ENCODE measurements at places on chromosomes 11 and 22. TPM values are rescaled to one million over a fixed set of nuclear protein-coding genes. Genes with fewer than 3 reads are reported as not detected.

GAL gene
- not detected for total RNA-seq

OR52I2 gene
- not detected for total RNA-seq

INSC gene
- not detected for total RNA-seq

MAPK12 gene
- 4.1 TPM for total RNA-seq

MCHR1 gene
- not detected for total RNA-seq

PTPN5 gene
- total RNA-seq = not detected

FXYD2 gene
- total RNA-seq = 44.6 TPM

BIRC3 gene
- total RNA-seq = 236 TPM

C11orf91 gene
- 0.49 TPM for total RNA-seq

BRSK2 gene
- 0.11 TPM for total RNA-seq

NLRP6 gene
- 0.46 TPM for total RNA-seq

SHISAL1 gene
- total RNA-seq = not detected

PHLDB1 gene
- total RNA-seq = 1.3 TPM

ZMAT5 gene
- total RNA-seq = 22.6 TPM

MN1 gene
- not detected for total RNA-seq

Data from activated B cell treated with CpG ODN at 0.5 μM for 24 hours (primary cell).